Urothelium cell line (cell line): ENCODE measurements at places on chromosomes 11 and 22.
A peak's percentile ranks its signal among the peaks of the same experiment; 100 is the strongest.

DNA sequence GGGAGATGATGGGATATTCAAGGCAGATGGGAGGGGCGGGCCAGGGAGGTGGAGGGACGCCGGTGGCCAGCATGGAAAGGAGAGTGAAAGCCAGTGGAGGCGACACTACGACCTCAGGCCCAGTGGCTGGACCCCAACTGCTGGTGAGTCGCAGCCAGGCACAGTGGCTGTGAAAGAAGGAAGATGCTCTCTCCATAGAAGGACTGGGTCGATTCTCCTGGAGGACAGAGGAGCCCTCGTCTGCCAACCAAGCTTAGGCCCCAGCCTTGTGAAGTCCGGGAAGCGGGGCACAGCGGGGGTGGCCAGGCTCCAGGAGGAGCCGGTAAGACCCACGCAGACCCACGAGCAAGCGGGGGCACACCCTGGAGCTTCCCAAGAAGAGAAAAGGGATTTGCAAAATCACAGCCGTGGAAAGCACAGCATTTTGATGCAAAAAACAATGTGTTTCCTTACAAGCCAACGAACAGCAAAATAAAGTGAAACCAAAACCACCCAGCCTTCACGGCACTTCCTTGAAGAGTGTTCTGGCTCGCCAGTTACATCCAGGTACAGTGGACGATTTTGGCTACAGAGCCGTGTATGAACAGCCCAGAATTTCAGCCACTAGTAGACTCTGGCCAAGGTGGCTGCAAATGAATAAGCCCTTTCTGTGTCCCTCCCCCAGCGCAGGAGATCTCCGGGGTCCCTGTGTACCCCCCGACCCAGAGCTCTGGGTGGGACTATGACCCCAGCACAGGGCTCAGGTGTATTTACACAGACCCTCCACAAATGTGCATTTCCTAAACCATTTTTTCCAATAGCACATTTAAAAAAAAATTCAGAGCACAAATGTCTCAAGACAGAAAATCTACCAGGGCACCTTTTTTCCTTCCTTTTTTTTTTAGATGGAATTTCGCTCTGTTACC is 96.9 kb downstream of the TRMU start:
- DNase-seq = peak; percentile 39

GRCh38 chr11:124329787-124330478 is 9.9 kb upstream of the OR8D2 start:
- no peak for DNase-seq

- DNase-seq = no peak
Measured at GRCh38 chr11:121035169-121035755, 11.4 kb downstream of the TBCEL start.

GRCh38 chr22:17268501-17269223 is 49.4 kb upstream of the ADA2 start:
- no peak for DNase-seq

GRCh38 chr11:119758291-119758690 is 29.3 kb upstream of the NECTIN1 start:
- DNase-seq = no peak
